HL-60 (cell line): ENCODE measurements at places on chromosomes 2 and 18.

DNA sequence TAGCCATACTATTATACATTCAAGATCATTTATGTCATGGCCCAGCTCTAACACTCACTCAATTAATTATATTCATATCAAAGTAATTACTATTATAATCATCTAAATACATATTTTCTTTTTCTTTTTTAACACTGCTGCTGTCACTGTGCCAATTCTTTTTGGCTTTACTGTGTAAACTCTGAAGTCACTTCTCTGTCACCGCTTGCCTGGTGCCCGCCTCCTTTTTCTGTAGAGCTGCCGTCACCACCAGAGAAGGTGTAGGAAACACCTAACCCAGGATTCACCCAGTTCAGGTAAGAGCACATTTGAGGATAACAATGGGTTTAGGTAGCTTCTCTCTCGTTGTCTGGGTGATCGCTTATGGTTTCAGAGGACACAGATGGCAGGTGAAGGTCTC, 93.3 kb downstream of the AOX1 start:
- no peak for DNase-seq

DNA sequence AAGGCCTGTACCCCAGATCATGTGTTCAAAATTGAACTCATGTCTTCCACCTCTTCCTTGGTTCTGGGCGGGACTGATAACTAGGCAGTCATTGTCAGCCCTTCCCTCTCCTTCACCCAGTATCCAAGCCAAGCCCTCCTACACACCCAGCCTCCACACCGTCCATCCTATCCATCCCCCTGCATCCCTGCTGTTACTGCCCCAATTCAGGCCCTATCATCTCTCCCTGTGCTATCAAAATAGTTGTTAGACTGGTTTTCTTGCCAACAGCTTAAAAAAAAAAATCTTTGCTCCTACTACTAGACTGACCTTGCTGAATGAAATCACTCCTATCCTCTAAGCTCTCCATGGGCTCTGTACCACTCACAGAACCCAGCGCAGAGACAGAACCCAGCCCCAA, 32.8 kb downstream of the TGFA start:
- DNase-seq, result no peak

DNA sequence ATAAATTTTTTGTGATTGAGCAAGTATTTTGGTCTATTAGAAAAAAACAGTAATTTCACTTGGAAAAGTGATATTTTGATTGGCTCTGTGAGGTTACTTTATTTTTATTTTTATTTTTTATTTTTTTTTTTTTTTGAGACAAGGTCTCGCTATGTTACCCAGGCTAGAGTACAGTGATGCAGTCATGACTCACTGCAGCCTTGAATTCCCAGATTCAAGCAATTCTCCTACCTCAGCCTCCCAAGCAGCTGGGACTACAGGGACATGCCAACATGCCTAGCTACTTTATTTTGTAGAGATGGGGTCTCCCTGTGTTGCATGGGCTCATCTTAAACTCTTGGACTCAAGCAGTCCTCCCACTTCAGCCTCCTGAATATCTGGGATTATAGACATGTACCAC, 60.9 kb upstream of the MGAT5 start:
- DNase-seq, result no peak

DNA sequence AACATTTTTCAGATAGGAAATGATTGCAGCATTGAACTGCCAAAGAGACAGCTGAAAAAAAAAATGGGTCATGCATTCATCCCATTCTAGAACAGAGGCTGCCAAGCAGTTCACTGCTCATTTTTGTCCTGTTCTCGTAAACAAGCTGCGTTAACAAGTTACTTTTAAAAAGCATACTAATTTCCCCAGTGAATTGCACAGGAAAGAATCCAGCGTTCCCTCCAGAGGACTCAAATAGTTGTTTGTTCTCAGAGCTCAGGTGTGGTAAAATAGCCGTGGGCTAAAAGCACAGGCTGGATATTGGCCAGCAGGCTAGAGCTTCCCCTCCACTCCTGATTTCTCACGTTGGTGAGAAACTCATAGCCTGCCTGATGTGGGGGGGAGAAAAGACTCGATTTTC, 76.1 kb upstream of the AQP4 start:
- DNase-seq, result no peak

- no peak for DNase-seq
These were observed 8.0 kb downstream of the SNED1 start for GRCh38 chr2:241006412-241006811.

GRCh38 chr18:55300421-55300935, 287.5 kb downstream of the TCF4 start:
- no peak for DNase-seq

DNA sequence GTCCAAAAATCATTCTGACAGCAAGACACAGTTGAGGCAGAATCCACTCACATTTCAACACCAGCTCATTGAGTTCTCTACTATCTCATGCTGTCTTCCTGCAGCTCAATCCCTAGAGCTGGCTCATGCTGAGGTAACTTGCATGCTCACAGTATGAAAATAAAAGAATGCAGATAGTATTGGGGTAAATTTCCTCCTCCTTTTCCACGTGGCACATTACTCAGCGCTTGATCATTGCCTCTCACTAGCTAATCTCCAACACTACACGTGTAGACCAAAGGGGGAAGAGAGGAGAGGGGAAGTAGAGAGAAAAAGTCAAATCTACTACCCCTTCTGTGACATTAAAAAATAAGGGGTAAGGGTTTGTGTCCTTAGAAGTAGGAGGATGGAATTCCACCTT, 300.6 kb downstream of the AFF3 start:
- DNase-seq, result no peak

DNA sequence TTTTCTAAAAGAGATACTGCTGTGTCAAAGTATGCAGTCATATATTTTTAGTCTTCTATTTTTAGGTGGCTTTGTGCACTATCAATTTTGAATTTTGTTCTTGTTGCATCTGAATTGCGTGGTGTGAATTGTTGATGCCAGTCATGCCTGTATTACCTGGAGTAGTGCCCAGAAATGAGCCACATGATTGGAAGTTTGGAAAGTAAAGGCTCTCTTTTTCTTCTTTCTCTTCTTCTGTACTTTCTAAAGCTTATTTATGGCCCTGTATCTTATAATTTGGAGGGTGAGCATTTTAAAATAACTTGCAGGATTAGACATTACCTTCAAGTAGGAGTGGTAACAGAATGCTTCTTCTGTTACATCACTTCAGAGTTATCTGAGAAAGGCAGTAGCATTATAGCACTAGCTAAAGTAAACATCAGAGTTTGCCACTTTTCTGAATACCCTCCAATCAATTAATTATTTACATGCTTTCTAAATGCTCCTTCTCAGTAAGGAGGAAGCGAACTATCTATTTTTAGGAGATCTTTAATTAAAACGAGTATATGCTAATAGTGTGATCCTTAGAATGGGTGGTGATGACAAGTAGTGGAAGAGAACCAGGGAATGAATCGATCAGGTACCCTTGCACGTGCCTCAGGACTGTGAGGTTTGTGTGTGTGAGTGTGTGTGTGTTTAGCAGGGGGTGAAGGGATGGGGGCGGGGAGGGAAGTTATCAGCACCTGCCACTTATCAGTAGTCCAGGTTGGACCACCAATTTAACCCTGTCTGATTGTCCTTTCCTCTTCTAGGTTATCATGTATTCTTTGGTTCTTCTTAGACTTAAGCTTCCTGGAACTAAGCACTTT, 112.5 kb downstream of the MAP3K20 start:
- DNase-seq, result no peak

DNA sequence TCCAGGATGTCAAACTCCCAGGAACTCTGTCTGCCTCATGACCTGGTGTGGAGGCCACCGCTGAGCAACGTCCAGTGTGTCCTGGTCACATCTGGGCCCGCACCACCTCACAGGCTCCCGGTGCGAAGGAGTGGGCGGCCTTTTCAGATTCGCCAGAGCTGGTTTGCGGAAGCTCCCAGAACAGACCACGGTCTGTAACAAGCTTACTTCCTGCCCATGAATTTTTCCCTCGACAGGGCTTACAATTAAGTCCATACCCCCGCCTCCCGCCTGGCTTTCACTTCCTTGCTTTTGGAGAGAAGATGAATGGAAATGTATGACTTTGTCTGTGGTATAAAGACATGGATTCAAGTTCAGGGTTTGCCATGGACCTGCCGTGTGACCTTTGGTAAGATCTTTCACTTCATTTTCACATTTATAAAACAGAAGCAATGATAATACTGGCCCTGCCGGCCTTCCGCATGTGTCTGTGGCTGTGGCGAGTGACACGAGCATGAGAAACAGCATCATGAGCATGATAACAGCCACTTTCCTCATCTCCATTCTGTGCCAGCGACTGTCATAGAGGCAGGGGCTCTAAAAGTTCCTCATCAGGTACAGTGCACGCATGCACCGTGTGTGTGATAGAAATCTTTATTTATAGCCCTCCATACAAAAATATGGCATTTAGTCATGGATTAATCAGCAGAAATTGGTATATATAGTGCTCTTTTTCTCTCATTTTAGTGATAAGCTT, 31.0 kb upstream of the KCNF1 start:
- no peak for DNase-seq

DNA sequence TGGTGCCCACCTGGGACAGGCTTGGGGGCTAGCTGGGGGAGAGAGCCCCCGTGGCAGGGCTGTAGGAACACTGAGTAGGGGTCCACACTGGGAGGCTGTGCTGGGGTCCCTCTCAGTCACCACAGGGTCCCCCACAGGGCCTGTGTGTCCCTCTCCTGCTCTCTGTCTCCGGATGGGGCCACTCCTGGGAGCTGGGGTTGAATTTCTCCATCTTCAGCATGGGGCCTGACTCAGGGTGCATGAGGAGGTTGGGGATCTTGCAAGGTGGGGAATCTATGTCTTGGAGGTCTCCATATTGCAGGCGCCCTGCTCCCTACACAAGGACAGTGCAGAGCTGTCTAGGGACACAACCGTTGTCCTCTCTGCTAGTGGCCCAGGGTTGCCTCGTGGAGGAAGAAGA, 78.7 kb upstream of the HDAC4 start:
- DNase-seq, result no peak

- DNase-seq, result no peak
These were observed 170.0 kb upstream of the ARL4C start for GRCh38 chr2:234666911-234667310.

GRCh38 chr2:146457221-146457620, 1387.6 kb upstream of the ACVR2A start:
- DNase-seq, result no peak

DNA sequence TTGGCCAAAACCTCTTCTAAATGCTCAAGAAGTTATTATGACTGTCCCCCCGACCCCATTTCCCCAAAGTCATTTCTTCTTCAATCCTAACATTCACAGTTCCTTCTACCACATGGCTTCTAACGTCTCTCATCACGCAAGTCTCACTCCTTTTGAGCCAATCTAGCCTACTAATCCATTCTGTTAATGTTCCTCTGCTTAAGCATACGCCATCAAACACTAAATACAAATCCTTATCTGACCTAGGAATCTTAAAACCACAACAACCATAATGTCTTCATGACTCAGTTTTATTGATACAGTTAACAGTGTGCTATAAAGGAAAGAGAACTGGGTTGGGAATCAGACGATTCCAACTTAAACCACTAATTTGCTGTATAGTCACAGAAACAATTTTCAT, 23.9 kb downstream of the HNRNPLL start:
- no peak for DNase-seq

DNA sequence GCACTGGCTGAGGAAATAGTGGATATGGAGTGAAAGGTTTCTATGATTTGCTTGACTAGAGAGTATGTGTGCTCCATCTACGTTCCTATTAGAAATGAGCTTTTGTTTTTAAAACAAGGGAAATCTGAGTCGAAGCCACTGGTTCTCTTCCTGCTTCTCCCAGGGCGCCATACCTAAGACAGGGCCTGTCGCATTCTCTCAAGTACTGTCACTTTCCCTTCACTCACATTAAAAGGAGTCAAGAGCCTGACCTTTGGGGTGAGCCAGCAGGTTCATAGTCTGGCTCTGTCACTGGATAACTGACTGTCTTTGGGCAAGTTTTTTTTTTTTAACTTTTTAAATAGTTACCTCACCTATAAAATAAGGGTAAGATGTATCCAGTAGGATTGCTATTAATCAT, 121.0 kb downstream of the MAP3K20 start:
- no peak for DNase-seq

DNA sequence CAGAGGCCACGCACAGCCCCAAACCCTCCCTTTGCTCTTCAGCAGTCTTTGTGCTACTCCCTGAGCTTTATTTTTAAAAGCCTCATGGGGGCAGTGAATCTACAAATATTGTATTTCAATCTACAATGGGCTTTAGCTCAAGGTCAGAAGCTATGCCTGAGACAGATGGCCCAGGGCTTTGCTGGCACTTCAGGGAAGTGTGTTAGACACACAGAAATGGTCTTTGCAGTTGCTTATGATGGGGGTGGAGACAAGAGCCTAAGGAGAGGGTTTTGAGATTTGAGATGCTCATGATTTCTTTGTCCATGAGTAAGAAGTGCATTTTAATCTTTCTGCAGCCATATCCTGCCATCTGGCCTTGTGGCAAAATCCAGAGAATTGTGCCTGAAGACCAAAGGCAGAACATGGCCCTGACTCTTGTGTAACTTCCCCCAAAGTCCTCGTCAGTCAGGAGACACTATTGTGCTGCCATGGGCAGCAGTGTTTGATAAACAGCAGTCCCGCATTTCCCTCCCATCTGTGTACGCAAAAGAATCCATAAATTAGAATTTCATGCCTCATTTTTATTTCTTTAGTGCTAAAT, 92.6 kb downstream of the VAPA start:
- DNase-seq, result peak; percentile 42
